Large intestine (tissue), 12 donors: ENCODE measurements at places on chromosomes 7 and 10. TPM values are rescaled to one million over a fixed set of nuclear protein-coding genes. Genes with fewer than 3 reads are reported as not detected.

- no peak for DNase-seq
Measured at GRCh38 chr7:118003476-118003875, 130.2 kb upstream of the CTTNBP2 start.

DNA sequence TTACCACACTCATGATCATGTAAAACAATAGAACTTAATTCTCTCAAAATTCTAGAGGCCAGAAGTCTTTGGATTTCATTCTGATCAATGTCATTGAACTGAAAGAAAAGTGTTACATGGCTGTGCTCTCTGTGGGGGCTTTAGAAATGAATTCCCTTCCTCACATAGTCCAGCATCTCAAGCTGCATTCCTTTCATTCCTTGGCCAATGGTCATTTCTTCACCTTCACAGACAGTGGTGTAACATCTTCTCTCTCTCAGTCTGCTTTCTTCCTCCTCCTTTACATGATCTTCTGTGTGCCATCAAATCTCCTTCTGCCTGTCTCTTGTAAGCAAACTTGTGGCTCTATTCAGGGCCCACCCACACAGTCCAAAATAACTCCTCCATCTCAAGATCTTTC is 735.3 kb downstream of the SUGCT start:
- DNase-seq = no peak

GRCh38 chr7:95871075-95871848 is 98.9 kb downstream of the DYNC1I1 start:
- DNase-seq = peak; percentile 8

DNA sequence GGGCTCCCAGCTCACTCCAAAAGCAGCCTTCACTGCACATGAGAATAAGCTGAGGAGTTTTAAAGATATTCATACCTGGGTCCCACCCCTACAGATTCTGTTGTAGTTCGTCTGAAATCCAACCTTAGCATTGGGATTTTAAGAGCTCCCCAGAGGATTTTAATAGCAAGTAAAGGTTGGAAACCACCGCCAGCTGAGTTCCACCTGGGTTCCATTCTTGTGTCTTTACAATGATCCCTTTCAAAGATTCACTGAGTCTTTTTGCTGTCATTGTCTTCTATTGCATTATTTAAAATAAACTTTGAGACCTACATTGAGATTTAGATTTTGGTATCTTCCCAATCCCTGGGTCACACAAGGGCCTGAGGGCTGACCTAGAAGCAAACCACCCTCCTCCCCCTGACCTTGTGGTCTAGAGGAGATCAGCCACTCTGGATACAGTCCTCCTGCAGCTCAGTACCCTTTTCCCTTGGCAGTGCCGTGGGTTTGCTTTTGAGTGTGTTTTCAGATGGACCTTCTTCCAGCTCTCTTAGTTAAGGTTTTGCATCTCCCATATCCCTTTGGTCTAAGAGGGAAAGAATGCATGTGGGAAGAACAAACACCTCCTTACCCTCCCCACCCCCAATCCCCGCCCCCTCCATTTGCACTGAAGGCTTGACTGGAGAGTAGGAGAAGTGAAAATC is 22.6 kb upstream of the SIRT1 start:
- DNase-seq = no peak

DNA sequence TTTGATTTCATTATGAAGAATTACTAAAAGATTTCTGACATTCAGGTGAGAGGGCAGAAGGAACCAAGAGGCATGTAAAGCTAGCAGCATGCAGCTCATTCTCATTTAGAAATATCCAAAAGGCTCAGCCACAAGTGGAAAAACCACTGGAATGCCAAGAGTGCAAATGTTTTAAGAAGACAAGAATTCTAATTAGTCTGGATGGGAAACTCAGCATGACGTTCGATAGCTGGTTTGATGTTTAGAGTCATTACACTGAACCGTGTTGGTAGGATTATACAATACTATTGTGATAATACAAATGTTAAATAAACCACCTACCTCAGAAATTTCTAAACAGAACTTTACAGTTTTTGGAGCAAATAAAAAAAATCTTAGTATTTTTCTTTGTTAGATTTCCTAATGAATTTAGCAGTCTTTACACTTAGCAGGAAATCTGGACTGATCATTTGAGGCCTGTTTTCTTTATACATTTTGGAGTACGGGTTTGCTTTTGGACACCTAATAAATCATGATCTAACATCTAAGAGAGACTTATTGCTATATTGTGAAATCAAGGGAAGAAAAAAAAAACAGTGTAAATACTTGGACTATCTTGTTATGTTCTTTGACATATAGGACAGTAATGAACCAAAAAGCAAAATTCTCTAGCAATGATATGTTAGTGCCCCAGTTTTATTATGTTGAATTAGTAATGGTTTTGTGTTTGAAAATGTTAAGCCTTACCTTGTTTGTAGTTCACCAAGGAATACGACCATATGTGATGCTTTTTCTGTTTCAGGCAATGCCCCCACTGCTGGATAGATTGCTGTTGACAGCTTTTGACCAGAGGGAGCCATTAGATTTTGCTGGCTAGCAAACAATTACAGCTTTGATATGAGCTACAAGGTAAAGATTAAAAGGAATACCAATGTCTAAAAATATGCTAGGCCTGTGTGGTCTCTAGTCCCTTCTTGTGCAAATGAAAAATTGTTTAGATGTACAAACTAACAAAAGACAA is 354.1 kb upstream of the SEMA3A start:
- DNase-seq = no peak

GRCh38 chr7:79093421-79093820 is 360.0 kb downstream of the MAGI2 start:
- DNase-seq = no peak

GRCh38 chr10:131822692-131823245 is 78.0 kb upstream of the PPP2R2D start:
- DNase-seq = no peak

DNA sequence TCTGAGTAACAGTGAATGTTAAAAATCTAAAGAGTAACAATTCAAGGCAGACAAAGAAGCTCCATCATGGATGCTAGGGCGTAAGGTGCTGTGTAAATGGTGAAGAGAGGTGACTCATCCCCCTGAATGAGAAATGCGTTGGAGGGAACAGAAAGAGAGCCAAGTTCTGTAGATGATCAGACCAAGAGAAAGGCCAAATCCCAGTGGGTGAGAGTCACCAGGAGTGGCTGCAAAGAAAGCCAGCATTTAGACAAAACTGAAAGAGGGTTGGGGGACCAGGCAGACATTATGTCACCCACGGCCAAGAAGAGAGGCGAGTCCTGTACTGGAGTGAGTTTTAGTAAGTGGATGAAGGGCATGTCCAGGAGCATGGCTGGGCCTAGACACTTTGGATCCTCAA is 153.1 kb downstream of the TRIL start:
- no peak for DNase-seq

- no peak for DNase-seq
Measured at GRCh38 chr7:44080686-44081265, 1.6 kb downstream of the POLM start.

GRCh38 chr7:102054158-102054557 is 232.5 kb upstream of the SH2B2 start:
- DNase-seq = no peak

- DNase-seq = no peak
Measured at GRCh38 chr10:31520986-31521831, 202.2 kb downstream of the ZEB1 start.

GRCh38 chr7:134685250-134685649 is 38.6 kb downstream of the BPGM start:
- no peak for DNase-seq

DNA sequence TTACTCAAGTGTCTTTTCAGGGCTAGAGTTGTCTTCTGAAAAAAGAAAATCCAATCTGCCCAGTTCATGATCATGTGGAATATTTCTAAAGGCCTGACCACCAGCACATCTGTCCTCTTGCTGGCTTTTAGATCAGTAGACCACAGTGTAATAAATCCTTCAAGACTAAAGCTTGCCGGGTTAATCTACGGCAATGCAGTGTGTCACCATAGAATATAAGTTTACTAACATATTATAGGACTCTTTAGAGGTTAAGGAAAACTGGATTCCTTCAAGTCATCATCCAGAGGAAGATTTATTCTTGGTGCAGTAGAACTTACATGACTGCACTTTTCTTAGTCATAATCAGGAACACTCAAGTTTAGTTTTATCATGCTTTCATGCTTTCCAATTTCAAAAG is 349.5 kb downstream of the SEMA3D start:
- no peak for DNase-seq

- no peak for DNase-seq
Measured at GRCh38 chr7:5282543-5283316, at the start of gene SLC29A4. SLC29A4 (plus strand) TSS chr7:5282943; CDS start chr7:5287817, 4,874 bp downstream.

GRCh38 chr7:115009139-115009538 is 87.2 kb downstream of the MDFIC start:
- DNase-seq = no peak

- no peak for DNase-seq
Measured at GRCh38 chr10:114723991-114724715, 66.1 kb upstream of the ABLIM1 start.

DNA sequence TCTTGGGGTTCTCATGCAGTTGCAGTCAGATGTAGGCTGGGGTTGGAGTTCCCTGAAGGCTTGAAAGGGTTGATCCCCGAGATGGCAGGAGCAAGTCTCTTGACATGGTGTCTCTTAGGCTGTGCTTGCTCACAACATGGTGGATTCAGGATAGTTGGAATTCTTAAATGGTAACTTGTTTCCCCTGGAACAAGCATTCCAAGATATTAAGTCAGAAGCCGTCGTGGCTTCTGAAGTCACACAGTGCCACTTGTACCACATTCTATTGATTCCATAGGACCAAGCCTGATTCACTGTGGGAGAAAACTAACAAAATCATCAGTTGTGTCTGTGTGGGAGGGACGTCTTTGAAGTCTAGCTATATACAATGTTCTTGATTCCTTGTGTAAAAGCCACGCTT is 3.5 kb upstream of the SLC35B4 start:
- DNase-seq = no peak

GRCh38 chr7:151371266-151371665 is 29.7 kb downstream of the NUB1 start:
- no peak for DNase-seq

DNA sequence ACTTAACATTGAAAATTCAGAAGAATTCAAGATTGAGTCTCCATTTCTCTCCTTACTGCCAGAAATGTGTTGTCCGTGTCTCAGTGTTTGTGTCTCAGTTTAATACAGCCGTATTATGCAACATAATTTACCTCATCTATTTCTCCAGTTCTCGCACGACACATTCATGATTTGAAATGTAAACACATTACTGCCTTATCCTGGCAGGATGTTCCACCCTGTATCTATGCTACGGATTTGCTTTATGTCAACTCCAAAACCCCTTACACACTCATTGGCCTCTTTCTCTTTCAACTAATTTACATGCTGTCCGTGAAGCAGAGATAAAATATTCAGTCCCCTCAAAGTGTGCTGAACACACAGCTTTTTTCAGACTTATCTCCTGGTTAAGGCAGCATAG is 653.7 kb upstream of the SEMA3D start:
- DNase-seq = no peak

DNA sequence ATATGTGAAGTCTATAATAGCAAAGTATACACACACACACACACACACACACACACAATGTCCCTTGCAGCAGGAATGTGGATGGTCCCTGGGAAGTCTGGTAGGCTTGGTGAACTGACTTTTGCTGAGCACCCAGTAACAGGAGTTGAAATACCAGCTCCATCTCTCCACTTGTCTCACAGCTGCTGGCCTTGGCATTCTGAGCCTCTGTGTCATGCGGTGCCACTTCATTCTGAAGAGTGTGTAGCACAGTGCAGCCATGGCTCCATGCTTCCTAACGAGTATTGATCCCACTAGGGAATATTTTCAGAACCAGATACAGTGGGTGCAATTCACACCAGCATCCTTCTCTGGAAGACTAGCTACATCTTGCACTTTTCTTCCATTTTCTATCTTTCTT is 192.4 kb downstream of the ADARB2 start:
- DNase-seq = no peak

DNA sequence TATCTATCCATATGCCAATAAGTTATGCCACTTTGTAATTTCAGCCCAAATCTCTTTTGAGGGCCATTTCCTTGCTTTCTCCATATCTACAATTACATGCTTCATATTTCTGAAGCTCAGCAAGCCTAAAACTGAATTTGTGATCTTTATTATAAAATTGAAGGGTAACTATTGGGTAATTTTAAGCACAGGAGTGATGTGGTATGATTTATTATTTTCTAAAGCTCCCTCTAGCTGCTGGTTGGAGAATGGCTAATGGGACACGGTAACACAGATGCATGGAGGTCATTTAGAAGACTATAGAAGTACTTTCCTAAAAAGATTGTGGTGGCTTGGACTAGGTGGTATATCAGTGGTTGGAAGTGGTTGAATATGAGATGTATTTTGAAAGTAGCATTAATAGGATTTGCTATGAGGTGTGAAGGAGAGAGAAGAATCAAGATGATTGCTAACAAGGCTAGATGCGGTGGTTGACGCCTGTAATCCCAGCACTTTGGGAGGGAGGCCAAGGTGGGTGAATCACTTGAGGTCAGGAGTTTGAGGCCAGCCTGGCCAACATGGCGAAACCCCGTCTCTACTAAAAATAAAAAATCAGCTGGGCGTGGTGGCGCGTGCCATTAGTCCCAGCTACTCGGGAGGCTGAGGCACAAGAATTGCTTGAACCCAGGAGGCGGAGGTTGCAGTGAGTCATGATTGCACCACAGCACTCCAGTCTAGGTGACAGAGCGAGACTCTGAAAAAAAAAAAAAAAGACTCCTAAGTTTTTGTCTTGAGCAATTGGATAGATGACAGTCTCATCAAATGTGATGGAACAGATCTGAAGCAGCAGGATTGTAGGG is 13.9 kb downstream of the KLHDC10 start:
- DNase-seq = no peak

DNA sequence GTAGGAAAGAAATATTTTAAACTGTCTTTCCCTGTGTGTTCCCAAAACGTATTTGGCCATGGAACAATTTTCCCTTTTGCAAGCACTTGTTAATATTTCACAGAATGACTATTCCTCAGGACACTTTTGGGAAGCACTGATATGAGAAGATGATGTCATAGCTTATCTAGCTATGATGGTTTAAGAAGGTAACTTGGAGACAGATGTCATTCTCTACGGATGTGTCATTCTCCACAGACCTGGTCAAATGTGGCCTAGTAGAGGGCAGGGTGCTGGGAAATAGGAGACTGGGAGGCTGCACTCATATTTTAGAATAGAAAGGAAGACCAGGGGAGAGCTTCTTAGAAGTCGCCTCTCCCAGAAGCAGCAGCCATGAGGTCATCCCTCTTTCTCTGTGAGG is 220.7 kb upstream of the GLI3 start:
- no peak for DNase-seq

DNA sequence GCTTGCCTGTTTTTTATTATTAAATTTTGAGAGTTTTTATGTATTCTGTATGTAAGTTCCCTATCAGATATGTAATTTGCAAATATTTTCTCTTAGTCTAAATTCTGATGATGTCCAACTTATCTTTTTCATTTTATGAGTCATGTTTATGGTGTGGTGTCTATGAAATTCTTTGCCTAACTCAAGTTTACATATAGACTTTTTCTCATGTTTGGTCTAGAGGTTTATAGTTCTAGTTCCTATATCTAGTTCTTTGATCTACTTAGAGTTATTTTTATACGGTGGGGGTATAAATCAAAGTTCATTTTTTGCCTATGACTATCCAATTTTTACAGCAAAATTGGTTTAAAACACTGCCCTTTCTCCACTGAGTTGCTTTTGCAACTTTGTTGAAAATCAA is 26.3 kb upstream of the CCDC7 start:
- DNase-seq = no peak

The GLCCI1 gene
- polyA plus RNA-seq = 13.8 TPM

The STRA8 gene
- polyA plus RNA-seq = not detected

The MBL2 gene
- 0.09 TPM for polyA plus RNA-seq

The MRLN gene
- 0.33 TPM for polyA plus RNA-seq

The C7orf25 gene
- 3.2 TPM for polyA plus RNA-seq

The OSBPL3 gene
- 32.4 TPM for polyA plus RNA-seq

The HACD1 gene
- 18.6 TPM for polyA plus RNA-seq

The RAPGEF5 gene
- 29.8 TPM for polyA plus RNA-seq

The RHOBTB1 gene
- 21.8 TPM for polyA plus RNA-seq

The VWDE gene
- 0.66 TPM for polyA plus RNA-seq

The IKZF1 gene
- polyA plus RNA-seq = 4.5 TPM

The NKX2-3 gene
- polyA plus RNA-seq = 22.1 TPM
